NCI-H510A treated with DMSO at 0.1 percent for 48 hours (cell line): ENCODE measurements at places on chromosomes 3 and 15.

GRCh38 chr3:58884453-58884852, 165.4 kb downstream of the CFAP20DC start:
- DNase-seq, result no peak

DNA sequence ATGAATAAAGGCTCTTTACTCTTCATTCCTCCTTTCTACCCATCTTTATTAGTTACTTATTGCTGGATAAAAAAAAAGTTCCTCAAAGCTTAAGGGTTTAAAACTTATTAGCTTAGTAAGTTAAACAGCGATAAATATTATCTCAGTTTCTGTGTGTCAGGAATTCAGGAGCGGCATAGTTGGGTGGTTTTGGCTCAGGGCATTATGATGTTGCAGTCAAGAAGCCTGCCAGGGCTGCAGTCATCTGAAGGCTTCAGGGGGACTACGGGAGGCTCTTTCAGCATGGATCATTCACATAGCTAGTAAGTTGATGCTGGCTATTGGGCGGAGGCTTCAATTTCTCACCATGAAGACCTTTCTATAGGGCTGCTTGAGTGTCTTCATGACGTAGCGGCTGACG, 1.9 kb upstream of the DLG1 start:
- no peak for DNase-seq

- no peak for DNase-seq
These were observed 160.8 kb upstream of the TLE3 start for GRCh38 chr15:70258369-70259027.

- no peak for DNase-seq
These were observed 1.2 kb downstream of the PHC3 start for GRCh38 chr3:170180079-170180907.

DNA sequence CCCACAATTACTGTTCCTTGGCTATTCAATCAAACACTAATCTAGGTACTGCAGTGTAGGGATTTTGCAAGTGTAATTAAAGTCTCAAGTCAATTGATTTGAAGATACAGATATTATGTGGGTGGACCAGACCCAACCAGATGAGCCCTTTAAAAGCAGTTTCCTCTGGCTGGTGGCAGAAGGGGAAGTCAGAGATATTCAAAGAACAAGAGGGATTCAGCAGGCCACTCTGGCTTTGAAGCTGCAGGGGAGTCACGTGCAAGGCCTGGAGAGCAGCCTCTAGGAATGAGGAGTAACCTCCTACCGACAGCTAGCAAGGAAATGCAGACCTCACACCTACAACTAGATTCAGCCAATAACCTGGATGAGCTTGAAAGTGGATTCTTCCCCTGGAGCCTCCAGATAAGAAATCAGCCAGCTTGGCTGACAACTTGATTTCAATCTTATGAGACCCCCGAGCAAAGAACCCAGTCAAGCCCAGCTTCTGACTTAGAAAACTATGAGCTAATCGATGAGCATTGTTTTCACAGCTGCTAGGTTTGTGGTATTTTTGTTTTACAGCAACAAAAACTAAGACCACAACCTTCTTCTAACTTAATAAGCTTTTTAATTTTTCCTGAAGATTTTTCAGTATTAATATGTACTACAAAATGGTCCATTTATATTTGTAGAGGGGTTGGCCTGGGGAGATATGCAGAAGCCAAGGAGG, 13.4 kb downstream of the HACD2 start:
- DNase-seq, result no peak

- DNase-seq, result no peak
These were observed 9.5 kb downstream of the CMTM7 start for GRCh38 chr3:32401126-32401525.

DNA sequence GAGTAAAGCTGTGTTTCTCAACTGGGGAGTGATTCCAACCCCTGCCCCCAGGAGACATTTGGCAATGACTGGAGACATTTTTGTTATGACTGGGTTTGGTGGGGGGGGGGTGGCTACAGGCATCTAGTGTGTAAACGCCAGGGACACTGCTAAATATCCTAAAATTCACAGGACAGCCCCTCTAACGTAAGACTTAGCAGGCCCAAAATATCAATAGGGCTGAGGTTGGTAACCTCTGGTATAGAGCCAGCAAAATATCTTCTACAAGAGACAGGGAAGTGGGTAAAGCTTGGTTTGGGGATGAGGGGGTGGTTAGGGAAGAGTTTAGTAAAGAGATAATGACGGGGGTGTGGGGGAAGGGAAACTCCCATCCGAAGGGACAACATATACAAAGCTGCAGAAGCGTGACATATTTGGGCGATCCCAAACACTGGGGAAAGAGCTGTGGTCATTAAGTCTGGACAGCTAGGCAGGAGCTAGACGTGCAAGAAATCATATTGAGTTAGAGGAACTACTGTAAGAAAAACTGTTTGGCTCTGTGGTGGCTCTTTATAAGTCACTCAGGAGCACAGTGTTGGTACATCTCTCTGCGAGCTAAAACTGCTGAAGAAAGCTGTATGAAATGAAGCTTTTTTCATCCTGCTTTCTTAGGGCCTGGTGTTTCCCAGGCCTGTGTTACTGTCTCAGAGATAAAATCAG, 697 bp upstream of the TRIM69 start:
- no peak for DNase-seq

DNA sequence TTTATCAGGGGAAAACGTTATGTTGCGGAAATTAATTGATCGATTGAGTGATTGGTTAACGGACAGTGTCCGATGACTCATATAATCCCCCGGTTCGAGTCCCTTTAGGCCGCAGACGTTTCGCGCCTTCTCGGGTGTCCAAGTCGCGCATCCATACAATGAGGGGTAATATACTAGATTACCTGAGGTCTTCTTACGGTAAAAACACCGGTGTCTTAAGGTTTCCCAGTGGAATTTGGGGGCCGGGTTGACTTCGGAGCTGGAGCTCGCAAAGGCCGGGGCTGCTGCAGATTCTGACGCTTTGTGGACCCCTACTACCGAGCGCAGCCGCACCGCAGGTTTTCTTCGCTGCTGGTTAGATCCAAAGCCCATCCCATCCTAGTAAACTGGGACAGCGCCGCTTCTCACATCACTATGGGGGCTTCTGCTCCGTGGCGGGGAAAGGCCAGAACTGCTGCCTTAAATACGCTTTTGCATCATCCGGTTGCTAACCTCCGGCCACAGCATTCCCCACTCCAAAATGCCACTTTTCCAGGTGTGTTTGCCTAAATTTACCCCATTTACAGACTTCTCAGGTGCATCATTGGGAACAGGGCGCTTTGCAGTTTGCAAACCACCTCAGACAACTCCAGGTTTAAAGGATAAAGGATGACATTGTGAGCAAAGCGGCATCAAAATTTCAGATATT, 858 bp upstream of the SACM1L start:
- peak; percentile 14 for DNase-seq

DNA sequence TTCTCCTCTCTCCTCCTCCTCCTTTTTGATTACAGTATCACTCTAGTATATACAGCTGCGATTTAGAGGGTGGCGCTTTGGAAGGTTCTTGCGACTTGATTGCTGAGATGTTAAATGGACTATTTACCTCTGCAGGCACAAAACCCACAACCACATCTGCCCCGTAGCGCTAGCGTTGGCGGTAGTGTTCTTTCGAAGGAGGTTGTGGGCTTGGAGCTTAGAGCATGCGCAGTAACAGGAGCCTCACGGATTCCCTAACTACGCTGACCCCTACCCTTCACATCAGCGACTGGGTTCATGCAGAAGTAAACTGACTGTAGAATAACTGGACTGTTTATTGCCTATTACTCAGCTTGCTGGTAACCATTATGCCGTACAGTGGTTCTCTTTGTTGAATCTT, 58.0 kb downstream of the CGGBP1 start:
- DNase-seq, result no peak

- DNase-seq, result no peak
These were observed 48.6 kb downstream of the IMPG2 start for GRCh38 chr3:101271728-101272127.

DNA sequence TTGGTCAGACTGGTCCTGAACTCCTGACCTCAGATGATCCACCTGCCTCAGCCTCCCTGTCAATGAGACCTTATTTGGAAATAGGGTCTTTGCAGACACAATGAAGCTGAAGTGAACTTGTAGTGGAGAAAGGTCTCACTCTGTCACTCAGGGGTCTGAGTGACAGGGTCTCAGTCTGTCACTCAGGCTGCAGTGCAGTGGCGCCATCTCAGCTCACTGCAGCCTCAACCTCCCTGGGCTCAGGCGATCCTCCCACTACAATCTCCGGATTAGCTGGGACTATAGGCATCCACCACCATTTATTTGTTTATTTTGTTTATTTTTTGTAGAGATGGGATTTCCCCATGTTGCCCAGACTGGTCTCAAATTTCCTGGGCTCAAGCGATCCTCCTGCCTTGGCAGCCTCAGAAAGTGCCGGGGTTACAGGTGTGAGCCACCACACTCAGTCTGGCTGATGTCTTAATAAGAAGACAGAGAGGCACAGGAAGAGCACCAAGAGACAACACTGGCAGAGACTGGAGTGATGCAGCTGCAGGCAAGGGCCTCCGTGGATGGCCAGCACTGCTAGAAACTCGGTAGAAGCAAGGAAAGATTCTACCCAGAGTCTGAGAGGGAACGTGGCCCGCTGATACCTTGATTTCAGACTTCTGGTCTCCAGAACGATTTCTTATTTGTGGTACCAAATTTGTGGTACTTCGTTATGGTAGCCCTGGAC, 26.2 kb upstream of the RAF1 start:
- no peak for DNase-seq

DNA sequence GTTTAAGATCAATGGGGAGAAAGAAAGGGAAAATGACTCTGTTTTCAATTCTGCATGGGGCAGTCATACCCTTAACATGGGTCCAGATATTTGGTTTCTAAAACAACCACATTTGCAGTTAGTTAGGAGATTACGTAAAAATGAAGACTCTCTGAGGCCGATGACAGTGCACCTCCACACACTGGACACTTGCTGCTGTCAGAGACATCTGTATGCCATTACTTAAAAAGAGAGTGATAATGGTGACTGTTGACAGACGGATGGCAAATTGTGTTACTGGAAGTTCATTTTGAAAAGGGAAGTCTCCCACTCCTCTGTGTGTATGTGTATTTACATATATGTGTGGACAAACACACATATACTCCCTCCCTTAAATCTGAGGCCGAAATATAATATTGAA, 304.5 kb upstream of the SEMA6D start:
- DNase-seq, result no peak

DNA sequence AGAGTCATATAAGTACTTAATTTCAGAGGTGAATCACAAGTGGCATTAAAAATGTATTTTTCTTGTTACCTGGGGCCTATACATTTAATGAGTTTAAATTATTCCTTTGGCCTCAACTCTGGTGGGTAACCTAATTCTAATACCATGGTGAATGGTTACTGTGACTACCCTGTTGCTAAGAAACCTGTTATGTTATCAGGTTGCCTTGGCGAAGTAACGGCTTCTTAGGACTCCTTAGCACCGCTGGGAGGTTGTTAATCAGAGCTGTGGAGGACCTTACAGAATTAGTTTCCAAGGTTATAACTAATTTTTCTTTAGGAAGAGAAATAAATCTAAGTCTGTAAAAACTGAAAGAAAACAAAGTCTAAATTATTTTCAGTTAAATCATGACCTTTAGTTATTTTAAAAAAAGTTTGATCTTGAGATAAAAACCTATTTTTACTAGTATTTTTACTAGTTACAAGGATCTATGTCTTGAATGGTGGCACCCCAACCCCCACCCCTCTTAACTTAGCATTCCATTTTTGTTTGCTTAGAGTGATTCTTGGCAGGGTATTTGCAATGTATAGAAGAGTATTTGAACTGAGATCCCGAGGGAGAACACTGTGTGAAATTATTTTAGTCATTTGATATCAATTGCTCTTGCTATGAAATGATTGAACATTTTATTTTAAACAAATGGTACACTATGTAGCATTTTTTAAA, 155.5 kb downstream of the FNDC3B start:
- DNase-seq, result peak; percentile 41

DNA sequence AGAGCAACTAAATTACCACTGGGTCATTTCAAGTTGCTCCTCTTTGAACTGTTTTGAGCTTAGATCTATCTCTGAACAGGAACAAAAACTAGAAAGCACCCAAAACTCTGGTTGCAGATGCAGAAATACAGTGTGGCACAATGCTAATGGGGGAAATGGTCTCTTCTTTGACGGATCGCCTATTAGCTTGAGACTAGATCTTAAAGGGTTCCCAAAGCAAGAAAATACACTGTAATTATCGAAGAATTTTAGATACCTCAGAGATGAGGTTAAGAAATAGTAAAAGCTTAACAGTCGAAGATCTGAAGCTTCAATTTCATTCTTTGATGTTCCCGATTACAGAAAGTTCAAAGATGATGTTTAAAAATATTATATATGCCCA, 818 bp downstream of the PPP1R2 start:
- no peak for DNase-seq

DNA sequence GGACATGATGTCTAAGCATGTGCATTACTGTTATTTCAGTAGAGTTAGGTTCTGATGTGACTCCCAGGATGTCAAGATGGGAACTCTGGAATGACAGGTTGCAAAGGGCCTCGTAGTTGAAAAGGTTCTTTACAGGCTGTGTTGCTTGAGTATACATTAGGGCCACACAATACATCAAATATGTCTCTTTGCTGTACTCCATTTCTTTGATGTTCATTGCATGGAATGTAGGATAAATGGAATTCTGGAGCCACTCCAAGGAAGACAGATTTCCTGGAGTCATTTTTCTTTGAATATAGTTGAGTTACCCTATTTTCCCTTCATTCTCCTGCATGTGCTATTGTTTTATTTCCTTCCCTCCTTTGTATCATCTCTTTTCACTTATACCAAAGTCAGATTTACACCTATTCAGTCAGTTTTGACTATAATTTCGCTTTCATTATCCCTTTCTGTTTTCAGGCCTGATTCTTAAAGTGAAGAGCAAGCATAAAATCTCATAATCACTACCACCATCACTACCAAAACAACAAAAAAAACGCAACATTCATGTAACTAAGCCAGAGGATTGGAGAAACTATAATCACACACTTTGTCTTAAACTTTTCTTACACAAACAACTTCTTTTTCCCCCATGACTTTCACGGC, 61.2 kb upstream of the PTX3 start:
- DNase-seq, result no peak

- no peak for DNase-seq
These were observed 15.9 kb upstream of the SH3BP5 start for GRCh38 chr3:15348246-15348645.

DNA sequence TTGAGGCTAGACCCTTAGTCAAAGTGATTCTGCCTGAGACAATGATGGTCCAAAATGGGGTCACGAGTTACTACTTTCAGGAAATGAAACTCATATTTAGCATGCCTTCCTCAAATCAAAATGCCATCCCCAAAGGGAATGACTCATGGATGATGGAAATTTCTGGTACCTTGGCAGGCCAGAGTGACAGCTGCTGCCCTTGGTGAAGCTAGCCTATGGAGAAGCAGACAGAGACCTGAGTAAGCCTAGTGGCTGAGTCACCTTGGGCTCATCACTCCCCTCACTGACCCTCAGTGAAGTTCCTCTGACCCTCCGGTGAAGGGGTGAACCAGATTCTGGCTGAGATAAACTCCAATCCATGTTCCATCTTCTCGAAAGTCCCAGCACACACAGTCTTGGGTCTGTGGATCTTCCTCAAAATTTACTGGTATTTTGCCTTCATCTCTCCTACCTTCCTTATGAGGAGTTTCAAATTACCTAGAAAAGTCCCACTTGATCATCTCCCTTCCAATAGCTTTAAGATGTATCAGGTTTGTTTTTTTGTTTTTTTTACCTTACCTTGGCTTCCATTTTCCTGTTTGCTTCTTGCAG, 54.5 kb upstream of the ABHD17C start:
- no peak for DNase-seq

- no peak for DNase-seq
These were observed 385.8 kb downstream of the LPP start for GRCh38 chr3:188539631-188540194.

- DNase-seq, result no peak
These were observed 46.5 kb downstream of the SYNPR start for GRCh38 chr3:63324621-63325020.

- DNase-seq, result no peak
These were observed 100.2 kb upstream of the CFAP20DC start for GRCh38 chr3:59150039-59150438.
